ENCODE measurements at places on chromosomes 7 and 10.
A peak's percentile ranks its signal among the peaks of the same experiment; 100 is the strongest.

GRCh38 chr7:136325578-136325977 is 348.4 kb upstream of the MTPN start:
- DNase-seq = no peak

DNA sequence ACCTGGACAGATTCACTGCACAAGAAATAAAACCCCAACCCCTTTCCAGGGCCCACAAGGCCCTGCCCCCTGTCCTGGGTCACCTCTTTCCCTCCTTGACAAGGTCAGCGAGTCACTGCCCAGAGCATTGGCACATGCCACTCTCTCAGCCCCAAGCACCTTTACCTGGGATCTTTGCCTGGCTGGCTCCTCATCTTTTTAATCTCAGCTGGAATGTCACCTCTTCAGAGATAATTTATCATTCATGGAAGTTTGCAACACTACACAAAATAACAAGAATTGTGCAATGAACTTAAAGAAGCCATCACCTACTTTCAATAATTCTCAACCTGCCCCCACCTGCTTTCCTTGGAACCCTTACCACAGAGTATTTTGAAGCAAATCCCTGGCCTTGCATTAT is 19.2 kb downstream of the ANTXRL start:
- DNase-seq = no peak

- DNase-seq = no peak
These were observed 71.6 kb downstream of the TCERG1L start for GRCh38 chr10:131239926-131240325.

- DNase-seq = no peak
These were observed 171.1 kb upstream of the PHF14 start for GRCh38 chr7:10802526-10802925.

GRCh38 chr7:18040196-18040595 is 12.6 kb upstream of the PRPS1L1 start:
- DNase-seq = no peak

DNA sequence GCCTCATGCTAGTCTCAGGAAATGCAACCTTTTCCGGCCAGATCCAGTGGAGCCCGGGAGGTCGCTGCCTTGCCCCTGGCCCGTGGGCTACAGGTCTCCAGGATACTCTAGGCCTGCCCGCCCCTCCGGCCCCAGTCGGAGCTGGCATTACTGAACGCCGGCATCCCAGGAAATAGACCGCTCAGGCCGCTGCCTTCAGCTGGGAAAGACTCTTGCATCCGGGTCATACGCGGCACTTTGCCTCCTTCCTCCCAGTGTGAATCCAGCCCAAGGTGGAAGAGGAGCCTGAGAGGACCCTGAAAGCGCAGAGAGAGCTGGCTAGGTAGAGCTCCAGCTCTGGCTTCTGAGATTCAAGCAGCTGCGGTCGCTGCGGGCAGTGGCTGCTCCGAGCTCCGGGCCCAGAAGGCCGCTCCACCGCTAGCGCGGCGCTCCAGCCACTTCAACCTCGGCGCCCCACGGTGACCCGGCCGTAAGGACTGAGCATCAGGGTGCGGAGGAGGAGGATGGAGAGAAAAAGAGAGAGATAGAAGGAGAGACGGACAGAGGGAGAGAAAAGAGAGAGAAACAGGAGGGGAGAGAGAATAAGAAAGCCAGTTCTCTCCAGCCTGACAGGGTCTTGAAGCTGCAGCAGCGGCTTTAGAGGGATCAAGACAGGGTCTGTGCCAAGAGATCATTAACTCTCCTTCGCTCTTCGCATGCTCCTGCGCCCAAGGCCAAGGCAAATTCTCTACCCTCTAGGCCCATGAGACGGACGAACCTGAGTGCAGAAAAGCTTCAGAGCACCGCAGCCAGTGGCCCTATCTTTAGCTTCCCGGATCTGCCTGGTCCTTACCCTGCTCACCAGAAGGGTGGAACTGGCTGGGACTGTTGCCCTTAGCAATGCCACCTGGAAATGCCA is 1.8 kb upstream of the HOXA10 start:
- DNase-seq = no peak

- no peak for DNase-seq
These were observed 308.2 kb downstream of the AUTS2 start for GRCh38 chr7:69906283-69906995.

- no peak for DNase-seq
These were observed 598.1 kb downstream of the SH2D4B start for GRCh38 chr10:81135851-81136250.

GRCh38 chr7:134527979-134528371 is 608 bp downstream of the AKR1B10 start:
- DNase-seq = no peak

DNA sequence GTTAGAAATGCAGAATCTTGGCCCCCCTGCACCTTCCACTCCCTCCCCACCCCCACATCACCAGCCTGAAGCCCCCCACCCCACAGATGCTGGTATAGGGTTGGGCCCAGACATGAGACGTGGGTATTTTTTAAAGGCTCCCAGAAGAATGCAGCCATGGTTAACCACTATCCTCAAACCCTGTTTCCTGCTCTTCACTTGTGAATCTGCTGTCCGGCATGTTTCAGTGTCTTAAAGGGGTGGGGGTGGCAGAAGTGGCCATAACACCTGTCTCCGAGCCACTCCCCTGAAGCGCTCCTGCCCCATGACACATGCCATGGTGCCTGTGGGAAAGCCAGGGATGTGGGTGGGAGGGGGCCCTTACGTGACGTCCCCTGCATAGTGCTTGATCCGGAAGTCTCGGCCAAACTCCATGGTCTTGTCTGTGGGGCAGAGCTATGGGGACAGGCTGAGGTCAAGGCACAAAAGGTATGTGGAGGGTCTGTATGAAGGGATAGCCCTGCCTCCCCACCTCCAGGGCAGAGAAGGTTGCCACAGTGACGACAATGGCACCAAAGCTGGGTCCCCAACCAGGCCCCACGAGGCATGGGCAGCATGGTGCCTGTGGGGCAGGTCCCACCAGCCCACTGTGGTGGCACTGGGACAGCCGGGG is 9.6 kb downstream of the MYO1G start:
- DNase-seq = no peak

GRCh38 chr10:18473424-18474117 is 177.8 kb downstream of the NSUN6 start:
- DNase-seq = no peak

DNA sequence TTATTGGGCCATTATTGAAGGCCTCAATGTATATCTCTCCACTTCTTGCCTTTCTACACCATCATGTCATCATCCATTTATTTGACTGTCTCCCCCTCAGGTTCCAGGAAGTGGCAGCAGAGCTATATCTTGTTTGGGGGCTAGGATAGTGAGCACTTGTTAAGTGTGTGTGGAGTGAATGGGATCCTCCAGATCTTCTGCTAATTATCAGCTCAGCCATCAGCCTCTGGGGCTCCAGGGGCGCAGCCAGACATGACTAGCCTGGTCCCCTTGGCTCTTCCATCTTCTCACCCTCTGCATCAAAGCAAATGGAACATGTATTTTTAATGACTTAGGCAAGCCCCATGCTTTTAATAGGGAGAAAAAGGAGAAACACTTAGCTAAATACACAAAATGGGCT is 176.5 kb downstream of the ARHGAP12 start:
- DNase-seq = no peak

DNA sequence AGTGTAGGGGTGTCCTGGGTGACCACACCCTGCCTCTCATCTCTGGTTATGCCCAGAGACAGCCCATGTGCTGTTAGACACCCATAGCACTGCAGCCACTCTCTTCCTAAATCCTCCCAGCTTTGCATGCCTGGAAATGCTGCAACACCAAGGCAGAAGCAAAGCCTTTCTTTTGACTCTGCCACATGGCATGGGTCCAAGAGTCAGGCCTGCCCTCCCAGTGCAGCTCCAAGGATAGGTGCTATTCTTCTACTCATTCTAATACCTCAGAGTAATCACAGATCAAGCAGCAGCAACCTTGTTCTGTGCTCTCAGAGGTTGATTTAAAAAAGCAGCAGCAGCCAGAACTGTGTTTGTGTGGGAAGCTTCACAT is 23.4 kb downstream of the FRMPD2 start:
- DNase-seq = no peak

DNA sequence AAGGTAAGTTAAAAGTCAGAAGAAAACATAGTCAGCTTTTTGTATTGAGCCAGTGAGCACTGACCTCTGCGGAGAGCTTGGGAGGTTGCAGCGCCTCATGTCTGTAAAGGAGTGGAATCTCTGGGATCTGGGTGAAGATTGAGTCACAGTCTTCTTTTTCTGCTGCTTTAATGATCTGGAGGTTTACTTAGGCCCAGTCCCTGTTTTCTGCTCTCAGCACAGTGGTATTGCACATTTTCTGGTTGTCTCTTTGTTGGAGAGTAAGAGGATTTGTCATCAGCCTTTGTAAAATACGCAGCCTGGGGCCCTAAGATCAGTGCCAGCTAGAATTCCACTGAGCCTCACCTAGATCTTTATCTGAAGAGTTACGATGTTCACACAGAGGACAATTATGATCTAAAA is 58.3 kb upstream of the GJD4 start:
- DNase-seq = no peak

DNA sequence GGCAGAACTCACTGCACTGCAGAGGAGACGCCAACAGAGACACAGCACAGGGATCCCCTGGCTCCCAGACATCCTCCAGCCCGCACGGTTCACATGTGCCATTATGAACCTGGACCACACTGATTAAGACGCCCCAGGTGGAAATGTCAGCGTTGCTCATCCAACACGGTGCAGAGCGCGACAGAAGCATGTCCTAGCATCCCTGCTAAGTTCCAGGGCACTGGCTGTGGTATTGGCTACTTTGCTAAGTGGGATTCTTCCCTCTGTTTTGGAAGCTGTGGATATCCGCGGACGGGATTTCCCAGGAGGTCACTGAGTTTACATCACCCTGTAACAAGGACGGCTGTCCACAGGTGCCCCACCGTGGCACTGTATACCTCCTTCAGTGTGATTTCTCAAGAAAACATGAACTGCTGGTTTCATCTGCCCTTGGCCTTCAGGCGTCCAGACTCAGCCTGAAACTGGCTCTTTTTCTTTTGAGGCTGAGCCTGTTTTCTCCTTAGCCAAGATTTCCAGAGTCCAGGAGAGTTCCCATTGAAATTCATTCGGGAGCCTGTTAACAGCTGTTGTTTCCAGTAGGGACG is 324.0 kb downstream of the WDR37 start:
- no peak for DNase-seq

- no peak for DNase-seq
These were observed 60.9 kb downstream of the CALML3 start for GRCh38 chr10:5585517-5586206.

DNA sequence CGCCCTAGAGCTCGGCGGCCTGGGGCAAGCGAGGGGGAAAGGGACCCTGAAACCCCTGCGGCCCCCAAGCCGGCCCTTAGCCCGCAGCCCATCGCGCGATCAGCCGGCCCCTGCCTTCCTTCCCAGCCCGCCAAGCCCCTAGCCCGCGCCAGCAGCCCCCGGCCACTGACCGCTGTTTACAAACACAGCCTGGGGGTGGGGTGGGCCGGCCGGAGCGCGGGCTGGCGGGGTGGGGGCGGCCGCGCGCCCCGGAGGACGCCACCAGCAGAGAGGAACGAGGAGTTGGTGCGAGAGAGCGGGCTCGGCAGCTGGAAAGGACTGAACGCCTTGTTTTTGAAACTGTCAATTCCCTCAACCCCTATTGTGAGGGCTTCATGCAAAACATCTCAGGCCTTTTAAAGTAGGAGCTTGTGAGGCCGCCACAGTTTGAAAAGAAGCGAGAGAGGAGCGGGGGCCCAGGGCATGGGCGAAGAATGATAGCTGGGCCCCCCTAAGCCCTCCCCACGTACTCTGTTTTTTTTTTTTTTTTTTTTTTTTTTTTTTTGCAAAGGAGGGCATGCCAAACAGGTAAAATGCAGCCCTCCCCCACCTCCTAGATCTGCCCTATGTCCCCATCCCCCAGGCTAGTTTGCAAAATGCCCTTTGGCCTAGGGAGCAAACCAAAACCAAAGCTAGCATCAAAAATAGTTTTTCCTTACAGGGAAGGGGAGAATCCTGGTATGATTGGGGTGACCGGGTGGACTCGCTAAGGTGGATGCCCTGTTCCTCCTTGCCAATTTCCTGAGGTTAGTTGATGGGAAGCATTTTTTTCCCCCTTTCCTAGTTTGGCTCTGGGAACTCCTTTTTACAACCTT is 15.0 kb downstream of the SKIDA1 start:
- DNase-seq = no peak

GRCh38 chr10:1316121-1316808 is 260.1 kb downstream of the WDR37 start:
- no peak for DNase-seq

DNA sequence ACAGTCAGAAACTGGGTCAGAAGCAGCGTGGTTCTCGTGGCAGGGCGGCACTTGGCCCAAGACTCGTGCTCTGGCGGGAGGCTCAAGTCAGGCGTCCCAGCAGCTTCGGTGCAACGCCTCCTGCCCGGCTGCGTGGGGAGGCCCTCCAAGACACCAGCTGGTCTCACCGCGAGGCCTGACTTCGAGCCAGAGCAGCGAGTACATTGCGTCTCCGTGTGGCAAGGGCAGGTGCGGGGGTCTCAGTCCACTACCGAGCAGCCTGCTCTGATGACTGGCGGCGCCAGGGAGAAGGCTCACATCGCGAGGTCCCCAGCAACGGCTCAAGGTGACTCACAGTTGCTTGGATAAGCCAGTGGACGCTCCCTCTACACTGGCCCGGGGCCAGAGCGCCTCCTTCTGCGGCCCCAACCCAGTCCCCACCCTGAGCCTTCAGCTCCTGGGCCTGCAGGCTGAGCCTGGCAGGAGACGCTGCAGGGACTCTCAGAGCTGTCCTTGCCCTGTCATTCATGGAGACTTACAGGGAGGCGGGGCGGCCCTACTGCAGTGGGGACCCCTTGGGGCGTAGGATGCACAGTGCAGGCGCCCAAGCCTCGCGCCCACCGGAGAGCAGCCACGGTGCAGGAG is 41.9 kb upstream of the PRKAR1B start:
- peak; percentile 7 for DNase-seq

DNA sequence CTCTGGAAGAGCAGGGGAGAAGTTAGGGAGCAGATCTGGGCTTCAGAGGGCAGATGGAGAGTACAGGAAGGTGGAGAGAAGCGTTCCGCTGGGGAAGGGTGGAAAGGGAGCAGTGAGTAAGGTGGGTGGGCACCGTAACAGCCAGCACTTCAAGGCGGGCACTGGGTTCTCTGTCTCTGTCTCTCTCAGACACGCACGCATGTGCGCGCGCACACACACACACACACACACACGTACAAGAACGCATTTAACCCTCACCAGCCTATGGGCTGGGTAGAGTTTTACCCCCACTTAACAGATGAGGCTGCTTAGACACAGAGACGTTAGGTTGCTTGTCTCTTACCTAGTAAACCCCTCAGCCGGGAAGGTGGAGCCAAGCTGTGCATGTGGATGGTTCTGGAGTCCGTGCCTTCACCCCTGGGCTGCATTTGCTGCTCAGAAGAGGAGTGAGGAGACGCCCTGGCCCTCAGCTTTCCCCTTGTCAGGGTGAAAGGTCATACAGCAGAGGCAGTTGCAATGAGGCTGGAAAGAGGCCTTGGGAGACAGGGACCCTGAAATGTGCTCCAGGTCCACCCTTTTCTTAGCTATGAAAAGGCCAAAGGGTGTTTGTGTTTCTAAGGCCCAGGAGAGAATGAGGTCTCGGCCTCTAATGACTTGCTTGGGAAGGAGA is 16.0 kb downstream of the ADCYAP1R1 start:
- DNase-seq = no peak

GRCh38 chr10:33376476-33376875 is 42.0 kb upstream of the NRP1 start:
- no peak for DNase-seq

Data from activated CD4-positive, alpha-beta T cell treated with anti-CD3 and anti-CD28 coated beads, Interleukin-10, Interleukin-2, amounts not matched to agents 100 ng/mL and 50 ng/mL, durations not matched to agents 16 hours and 8 hours (primary cell).